DMS 273 treated with DMSO at 0.1 percent for 48 hours (cell line): ENCODE measurements at places on chromosomes 12 and 14.
A peak's percentile ranks its signal among the peaks of the same experiment; 100 is the strongest.

DNA sequence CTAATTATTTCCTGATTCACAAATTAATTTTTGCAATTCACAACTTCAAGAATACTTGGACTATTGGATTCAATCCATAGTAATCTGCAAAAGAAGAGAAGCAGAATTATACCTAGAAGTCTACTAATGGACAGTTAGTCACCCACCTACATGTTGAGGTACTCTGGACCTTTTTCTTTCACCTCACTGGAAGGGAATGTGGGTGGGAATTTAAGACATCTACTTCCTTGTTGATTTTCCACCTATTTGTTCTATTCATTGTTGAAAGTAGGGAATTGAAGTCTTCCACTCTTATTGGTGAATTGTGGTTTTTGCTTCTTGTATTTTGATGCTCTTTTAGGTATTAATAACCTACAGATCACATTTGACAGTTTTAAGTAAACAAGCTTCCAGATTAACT is 11.0 kb downstream of the RESF1 start:
- no peak for DNase-seq

DNA sequence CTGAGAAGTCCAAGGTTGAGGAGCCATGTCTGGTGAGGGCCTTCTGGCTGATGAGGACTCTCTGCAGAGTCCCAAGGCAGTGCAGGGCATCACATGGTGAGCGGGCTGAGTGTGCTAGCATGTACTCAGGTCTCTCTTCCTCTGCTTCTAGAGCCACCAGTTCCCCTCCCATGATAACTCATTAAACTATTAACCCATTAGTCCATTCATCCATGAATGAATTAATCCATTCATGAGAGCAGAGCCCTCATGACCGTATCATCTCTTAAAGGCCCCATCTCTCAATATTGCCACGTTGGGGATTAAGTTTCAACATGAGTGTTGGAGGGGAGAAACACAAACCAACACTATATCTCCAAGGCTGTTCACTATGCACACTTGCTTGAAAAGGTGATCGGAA is 83.7 kb downstream of the TMEM30B start:
- DNase-seq: no peak

DNA sequence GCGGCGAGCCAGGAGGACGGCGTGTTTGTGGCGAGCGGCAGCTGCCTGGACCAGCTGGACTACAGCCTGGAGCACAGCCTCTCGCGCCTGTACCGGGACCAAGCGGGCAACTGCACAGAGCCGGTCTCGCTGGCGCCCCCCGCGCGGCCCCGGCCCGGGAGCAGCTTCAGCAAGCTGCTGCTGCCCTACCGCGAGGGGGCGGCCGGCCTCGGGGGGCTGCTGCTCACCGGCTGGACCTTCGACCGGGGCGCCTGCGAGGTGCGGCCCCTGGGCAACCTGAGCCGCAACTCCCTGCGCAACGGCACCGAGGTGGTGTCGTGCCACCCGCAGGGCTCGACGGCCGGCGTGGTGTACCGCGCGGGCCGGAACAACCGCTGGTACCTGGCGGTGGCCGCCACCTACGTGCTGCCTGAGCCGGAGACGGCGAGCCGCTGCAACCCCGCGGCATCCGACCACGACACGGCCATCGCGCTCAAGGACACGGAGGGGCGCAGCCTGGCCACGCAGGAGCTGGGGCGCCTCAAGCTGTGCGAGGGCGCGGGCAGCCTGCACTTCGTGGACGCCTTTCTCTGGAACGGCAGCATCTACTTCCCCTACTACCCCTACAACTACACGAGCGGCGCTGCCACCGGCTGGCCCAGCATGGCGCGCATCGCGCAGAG is 873 bp downstream of the PLXNC1 start:
- no peak for DNase-seq

DNA sequence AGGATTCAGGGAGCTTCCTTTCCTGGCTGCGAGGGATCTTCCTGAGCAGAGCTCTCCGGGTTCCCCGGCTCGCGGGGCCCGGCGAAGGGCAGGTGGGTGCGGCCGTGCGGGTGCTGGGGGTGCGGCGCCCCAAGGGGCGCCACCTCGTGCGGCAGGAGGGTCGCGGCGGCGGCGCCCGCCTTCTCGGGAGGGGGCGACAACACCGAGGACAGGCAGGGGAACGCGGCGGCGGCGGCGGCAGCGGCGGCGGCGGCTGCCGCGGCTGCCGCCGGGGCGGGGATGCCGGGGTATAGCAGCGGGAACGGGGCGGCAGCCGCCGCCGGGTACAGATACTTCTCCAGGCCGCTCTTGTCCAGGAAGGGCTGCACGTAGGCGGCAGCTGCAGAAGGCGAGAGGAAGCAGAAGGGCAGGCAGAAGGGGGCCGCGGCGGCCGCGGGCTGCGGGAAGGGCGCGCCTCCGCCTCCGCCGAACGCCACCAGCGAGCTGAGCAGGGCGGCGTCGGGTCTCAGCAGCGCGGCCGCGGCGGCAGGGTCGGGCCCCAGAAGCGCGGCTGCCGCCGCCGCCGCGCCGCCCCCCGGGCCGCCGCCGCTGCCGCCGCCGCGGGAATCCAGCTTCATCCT is 2.7 kb downstream of the BHLHE41 start:
- DNase-seq: peak; percentile 10

DNA sequence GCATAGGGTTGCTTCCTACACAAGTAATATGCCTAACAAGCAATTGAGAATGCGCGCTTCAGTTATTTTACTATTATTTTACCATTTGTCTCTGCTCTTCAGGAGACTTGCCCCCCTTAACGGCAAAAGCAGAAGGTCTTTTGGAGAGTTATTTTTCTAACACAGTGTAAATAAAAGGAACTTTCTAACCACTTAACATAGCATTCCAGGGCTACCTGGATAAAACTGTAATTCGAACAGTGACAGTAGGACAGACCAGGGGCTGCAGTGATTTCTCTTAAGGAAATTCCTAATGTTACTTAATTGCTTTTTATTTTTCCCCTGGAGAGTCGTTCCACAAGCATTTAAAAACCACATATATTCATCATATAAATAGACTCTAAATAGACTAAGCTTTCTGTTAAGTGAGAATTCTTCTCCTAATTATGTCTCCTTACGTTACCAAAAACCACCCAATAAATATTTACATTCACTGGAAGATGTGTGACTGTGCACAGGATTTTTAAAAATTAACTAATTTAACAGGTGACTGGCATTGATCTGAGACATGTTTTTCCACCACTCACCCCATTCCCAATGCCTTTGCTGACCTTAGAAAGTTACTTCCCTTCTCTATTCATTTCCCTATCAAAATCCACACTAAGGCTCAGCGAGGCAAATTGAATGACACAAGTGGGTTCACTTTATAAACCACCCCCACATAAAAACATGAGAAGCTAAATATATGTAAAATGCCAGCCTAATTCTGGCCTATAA is 72.4 kb downstream of the RNF34 start:
- DNase-seq: no peak

DNA sequence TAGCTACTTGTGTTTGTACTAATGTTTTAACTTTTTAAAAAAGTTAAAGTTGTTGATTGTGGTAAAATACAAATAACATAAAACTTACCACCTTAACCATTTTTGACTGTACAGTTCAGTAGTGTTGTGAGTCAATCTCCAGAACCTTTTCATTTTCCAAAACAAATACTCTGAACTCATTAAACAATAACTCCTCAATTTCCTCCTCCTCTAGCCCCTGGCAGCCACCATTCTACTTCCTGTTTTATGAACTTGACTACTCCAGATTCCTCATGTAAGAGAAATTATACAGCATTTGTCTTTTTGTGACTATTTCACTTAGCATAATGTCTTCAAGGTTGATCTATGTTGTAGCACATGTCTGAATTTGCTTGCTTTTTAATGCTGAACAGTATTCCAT is 299.1 kb upstream of the AMIGO2 start:
- no peak for DNase-seq

GRCh38 chr12:89474615-89475014 is 50.0 kb downstream of the GALNT4 start:
- DNase-seq: no peak

- no peak for DNase-seq
Measured at GRCh38 chr14:53016491-53016890, 65.6 kb upstream of the FERMT2 start.

GRCh38 chr12:25328072-25328712 is 77.5 kb upstream of the KRAS start:
- no peak for DNase-seq

- DNase-seq: no peak
Measured at GRCh38 chr14:95440951-95441350, 75.5 kb downstream of the SYNE3 start.

GRCh38 chr12:47710278-47710677 is 4.4 kb upstream of the RPAP3 start:
- no peak for DNase-seq

DNA sequence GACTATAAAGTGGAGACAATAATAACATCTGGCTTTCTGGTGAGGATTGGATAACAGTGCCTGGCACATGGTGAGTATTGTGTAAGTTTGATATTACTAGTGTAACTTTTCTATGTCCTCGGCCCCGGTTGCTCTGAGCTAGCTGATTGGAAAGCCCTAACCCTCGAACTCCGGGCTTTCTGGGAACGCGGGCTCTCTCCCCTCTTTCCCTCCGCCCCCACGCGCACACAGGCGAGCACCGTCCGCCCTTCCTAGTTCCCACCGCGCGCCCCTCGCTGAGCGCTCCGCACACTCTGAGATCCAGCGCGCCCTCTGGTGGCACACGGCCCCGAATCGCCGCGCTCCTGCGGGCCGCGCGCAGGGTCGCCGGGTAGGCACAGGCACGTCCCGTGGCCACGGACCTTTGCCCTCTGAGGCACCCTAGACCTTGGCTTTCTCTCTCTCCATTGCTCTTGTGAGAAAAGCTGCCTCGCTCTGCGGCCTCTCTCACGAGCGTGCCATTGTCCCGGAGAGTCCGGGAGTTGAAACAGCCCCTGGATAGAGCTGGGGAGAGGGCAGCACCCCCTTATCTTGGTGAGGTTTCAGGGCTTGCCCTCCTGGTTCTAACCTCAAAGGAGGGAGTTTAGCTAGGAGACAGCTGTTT is 23.2 kb upstream of the ESRRB start:
- no peak for DNase-seq

GRCh38 chr12:113173081-113173698 is 12.1 kb downstream of the DDX54 start:
- no peak for DNase-seq

GRCh38 chr14:50230701-50231474 is 490 bp downstream of the SOS2 start:
- no peak for DNase-seq

- no peak for DNase-seq
Measured at GRCh38 chr12:129186952-129187351, 333.7 kb downstream of the GLT1D1 start.

GRCh38 chr12:94435511-94435927 is 24.1 kb downstream of the CEP83 start:
- DNase-seq: no peak

DNA sequence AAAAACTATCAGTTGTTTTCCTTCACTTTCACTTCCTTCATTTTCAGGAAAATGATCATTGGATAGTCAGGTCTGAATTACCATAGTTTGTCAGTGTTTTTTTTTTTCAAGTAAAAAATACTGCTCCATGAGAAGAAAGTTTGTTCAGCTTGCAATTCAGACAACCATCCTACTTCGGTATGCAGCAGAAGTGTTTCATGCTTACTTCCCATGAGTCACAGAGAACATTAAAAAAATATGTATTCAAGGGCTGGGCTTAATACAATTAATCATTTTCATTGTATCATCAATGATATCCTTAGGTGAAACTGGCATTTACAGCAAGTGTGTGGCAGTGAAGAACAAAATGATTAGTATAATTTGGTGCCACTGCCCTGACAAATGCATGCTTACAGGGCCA is 21.6 kb downstream of the PYM1 start:
- DNase-seq: no peak

- DNase-seq: no peak
Measured at GRCh38 chr12:70756118-70756517, 118.9 kb upstream of the PTPRB start.

GRCh38 chr12:107668320-107669098 is 17.1 kb upstream of the PWP1 start:
- no peak for DNase-seq

GRCh38 chr14:22395803-22396202 is 193.2 kb downstream of the DAD1 start:
- DNase-seq: no peak

GRCh38 chr12:116698116-116698515 is 39.8 kb downstream of the SPRING1 start:
- DNase-seq: no peak

DNA sequence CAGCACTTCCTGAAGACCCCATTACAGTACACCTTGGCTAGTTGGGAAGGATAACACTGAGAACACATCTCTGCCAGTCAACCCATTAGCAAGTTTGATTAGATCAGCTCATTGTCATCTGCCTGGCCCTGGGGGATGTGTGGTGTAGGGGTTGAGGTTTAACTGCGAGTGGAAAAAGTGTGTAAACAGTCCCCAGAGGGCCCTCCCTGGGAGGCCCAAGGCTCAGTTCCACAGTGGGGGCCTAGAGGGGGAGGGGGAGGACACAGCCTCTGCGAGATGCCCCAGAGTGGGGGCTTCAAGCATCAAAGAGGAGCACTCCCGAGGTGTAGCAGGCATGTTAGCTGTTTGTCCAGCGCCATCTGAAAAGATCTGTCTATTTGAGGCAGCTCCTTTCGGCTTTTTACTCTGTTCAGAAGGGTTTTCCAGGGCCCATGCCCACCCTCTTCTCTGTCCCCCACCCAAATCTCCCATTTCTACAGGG is 344 bp downstream of the LPAR5 start:
- no peak for DNase-seq

GRCh38 chr12:102735104-102735503 is 181.9 kb downstream of the PAH start:
- DNase-seq: no peak

- DNase-seq: no peak
Measured at GRCh38 chr12:122981036-122981471, 573 bp downstream of the ARL6IP4 start.

GRCh38 chr14:73870525-73871235 is 16.0 kb upstream of the ZNF410 start:
- DNase-seq: no peak

DNA sequence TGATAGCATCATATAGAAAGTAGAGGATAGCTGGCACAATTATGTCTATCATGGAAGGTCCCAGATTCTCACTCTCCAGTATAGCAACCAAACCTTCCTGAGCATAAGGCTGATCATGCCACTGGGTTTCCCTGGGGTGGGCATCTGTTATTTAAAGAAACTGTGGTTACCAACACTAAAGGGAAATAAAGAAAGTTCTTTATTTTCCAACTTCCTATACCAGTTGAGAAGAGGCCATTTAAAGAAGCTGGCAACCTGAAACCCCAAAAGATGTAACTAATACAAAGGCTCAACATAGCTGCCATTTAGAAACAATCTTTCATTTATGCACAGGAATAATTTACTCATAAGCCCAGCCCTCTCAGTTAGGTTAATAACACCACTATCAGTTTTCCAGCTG is 3.1 kb downstream of the BCAT1 start:
- DNase-seq: no peak

- DNase-seq: peak; percentile 71
Measured at GRCh38 chr14:77310026-77310425, 10.7 kb downstream of the POMT2 start.

DNA sequence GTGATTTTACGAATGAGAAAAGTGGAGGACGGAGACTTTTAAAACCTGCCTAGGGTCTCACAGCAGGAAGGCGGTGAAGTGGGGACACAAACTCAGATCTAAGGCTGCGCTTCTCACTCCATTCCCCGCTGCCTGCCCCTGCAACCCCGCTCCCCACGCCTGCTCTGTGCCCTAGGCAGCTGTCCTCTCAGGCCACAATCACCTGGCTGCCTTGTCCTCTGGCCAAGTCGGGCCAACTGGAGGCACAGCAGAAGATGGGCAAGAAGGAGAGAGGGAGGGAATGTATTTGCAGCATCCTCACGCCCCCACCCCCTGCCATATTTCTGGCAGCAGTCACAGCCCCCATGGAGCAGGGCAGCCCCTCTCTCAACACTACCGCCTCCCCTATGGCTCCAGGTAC is 94.9 kb downstream of the CHGA start:
- no peak for DNase-seq
